Stimulated activated CD4-positive, alpha-beta T cell treated with anti-CD3 and anti-CD28 coated beads, Interleukin-15, amount 100 ng/mL, for 1 hour (primary cell): ENCODE measurements at places on chromosomes 2 and 18.

DNA sequence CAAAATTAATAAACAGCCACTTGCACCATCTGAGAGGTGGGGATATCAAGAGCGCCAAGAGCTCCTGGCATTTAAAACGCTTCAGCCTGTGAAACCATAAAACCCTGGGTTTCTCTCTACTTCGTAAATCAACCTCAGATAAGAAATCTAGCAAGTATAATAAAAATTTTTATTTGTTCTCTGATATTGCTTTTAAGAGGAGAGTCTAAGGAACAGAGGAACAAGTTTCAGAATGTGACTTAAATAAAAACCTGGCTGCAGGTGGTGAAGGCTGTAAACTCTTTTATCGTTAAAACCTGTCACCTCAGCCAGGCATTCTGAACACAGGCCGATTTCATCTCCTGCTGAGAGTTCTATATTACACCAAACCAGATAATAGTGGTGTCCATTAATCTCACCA, 9.9 kb downstream of the DYTN start:
- no peak for DNase-seq

DNA sequence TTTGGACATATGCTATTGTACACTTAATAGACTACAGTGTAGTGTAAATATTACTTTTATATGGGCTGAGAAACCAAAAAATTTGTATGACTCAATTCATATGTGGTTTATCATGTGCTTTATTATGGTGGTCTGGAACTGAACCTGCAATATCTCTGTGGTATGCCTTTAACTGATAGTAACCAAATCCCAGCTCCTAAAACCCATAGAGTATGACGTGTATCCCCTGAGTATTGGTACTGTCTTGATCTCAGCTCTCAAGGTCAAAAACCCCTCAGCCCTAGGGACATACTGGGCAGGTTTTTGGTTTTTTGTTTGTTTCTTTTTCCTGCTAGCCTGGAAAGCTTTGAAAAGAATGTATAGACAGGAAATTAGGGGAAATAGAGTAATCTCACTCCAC, 42.2 kb upstream of the ARHGAP15 start:
- no peak for DNase-seq

DNA sequence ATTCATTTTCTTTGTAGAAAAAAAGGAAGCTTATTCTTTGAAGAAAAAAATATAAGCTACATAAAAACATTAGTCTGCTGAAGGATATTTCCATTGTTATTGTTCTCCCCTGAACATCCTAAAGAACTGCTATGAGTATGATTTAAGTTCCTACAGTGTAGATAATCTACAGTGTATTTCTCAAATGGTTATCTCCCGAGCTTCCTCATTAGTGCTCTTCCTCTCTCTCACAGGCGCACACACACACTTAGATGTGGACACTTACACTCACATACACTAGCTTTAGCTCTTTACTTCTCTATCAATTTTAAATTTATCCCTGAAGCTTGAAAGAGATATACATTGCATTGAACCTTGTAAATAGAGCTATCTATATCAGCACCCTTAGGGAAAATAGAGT, 681.0 kb downstream of the KCNJ3 start:
- no peak for DNase-seq

- no peak for DNase-seq
Measured at GRCh38 chr2:173752152-173752551, 213.0 kb downstream of the SP3 start.

DNA sequence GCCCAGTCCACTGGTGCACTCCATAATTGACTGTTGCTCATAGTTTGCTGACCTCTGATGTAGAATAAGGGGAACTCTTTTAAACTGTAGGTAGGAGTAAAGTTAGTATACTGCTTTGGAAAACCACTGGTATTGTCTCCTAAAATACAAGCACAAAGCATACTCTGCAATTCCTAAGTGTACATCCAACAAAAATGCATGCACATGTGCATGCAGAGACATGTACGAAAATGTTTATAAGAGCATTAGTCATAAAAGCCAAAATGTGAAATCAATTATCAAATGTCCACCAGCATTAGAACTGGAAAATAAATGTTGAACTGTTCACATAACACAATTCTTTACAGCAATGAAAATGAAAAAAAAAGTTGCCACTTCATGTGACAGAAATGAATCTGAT, 39.8 kb upstream of the DDX18 start:
- no peak for DNase-seq

DNA sequence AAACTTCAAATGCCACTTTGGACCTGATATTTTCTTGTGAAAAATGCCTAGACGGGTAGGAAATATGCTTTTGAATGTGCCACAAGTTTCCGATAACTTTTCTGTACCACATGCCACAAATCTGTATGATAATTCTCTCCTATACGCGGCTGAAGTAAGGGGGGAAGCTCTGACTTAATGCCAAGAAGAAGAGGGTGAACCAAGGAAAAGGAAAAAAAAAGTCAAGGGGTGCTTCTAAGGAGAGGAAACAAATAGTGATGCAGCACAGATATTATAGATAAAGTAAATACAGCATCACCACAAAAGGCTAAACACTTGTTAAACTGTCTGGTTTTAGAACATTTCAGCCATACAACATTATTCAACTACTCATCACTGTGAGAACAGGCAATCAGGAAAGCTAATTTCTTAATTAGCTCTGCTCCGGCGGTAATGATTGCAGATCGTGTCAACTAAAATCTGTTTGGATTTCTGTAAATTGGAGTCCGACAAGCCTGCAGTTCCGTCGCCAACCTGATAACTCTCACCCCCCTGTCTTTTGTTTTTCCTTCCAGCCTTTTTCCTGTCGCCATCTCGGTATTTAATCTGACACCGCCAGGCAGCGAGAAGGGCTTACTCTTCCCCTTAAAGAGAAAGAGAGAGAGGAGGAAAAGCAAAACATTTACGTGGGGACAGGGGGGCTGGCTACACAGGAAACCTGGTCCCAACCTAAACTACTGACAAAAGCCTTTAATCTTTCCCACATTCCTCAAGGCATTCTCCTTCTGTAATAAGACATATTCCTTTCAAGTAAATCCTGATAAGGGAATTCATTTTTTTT, 67.5 kb downstream of the ZEB2 start:
- no peak for DNase-seq
